Stimulated activated CD8-positive, alpha-beta memory T cell treated with anti-CD3 and anti-CD28 coated beads, Interleukin-7, amount 100 ng/mL, for 1 hour (primary cell): ENCODE measurements at places on chromosomes 2 and 18.

DNA sequence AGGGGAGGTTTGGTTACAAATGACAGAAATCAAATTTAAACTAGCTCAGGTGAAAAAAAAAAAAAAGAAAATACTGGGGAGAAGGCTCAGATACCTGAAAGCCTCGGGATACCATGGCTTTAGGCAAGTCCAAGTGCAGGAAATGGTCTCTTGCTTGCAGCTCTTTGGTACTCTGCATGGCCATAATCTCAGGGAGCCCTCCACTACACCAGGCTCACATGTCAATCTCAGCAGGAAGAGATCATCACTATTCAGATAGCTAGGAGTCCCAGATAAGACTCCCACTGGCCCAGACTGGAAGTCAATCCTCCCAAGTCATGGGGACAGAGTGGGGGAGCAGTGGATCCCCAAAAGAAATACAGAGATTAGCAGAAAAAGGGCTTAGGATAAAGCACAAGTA is 64.8 kb upstream of the RALBP1 start:
- no peak for DNase-seq

- DNase-seq = no peak
These were observed 75.3 kb downstream of the HNRNPLL start for GRCh38 chr2:38527338-38528007.

DNA sequence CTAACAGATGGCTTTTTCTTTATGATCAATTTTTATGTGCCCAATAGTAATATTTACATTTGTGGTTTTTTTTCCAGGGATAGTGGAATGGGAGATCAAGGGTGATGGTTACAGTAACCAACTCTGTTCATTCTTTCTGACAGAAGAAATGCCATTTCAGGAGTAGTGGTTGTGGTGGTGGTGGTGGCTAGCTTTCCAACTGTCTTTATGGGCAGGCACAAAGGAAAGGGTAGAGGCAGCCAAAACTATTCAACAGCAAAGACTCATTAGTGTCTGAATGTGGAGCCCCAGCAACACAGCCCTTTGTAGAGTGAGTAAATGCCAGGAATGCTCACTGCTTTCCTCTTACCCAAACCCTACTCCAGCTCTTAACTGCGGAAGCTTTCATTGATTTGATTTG is 227.7 kb downstream of the RND3 start:
- no peak for DNase-seq

- peak; percentile 54 for DNase-seq
These were observed 30.5 kb downstream of the B3GNT7 start for GRCh38 chr2:231425811-231426703.

- no peak for DNase-seq
These were observed 28.1 kb upstream of the ASPRV1 start for GRCh38 chr2:69989441-69990105.

- DNase-seq = no peak
These were observed 80.6 kb downstream of the GFPT1 start for GRCh38 chr2:69306393-69306821.

- DNase-seq = no peak
These were observed 39.6 kb downstream of the EN1 start for GRCh38 chr2:118807668-118808428.

DNA sequence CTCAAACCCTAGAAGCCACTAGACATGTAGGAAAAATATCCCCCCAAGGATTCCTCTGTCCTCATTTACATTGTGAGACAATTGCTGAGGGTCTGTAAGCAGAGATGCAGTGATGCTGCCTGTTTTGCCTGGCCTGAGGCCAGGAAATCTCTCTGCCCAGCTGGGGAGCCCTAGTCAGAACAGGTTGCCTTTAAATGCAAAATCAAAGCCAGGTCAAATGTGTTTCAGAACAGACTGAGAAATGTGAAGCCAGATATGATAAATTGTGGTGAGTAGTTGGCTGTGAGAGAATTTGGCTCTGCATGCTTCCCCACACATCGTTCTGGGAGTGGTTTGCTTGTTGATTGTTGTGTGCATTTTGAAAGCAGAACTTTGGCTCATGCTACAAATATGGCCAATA is 38.4 kb upstream of the NXPH2 start:
- DNase-seq = no peak

GRCh38 chr2:227205701-227206100 is 41.3 kb downstream of the COL4A3 start:
- DNase-seq = no peak
